ENCODE measurements at places on chromosomes 4 and X. TPM values are rescaled to one million over a fixed set of nuclear protein-coding genes. Genes with fewer than 3 reads are reported as not detected.

The CABS1 gene
- total RNA-seq: not detected

The PPARGC1A gene
- 5.2 TPM for total RNA-seq

The KIF4A gene
- 18.7 TPM for total RNA-seq

The HTN1 gene
- total RNA-seq: not detected

The PNMA3 gene
- total RNA-seq: not detected

The CTAG1B gene
- total RNA-seq: not detected

The FSTL5 gene
- total RNA-seq: 0.73 TPM

The HHIP gene
- total RNA-seq: not detected

The TSPYL2 gene
- 5.6 TPM for total RNA-seq

The DRD5 gene
- not detected for total RNA-seq

The AR gene
- 0.34 TPM for total RNA-seq

The BCOR gene
- 34.2 TPM for total RNA-seq

The PLS3 gene
- total RNA-seq: 188 TPM

The FGG gene
- total RNA-seq: not detected

The DIPK2B gene
- total RNA-seq: under 0.01 TPM

The GPR143 gene
- total RNA-seq: 186 TPM
